Adrenal gland (tissue), 19 donors: ENCODE measurements at places on chromosomes 3 and 15. TPM values are rescaled to one million over a fixed set of nuclear protein-coding genes. Genes with fewer than 3 reads are reported as not detected.

SH3GL3 gene
- 1.5 TPM for total RNA-seq

PRSS50 gene
- 0.17 TPM for total RNA-seq

DNA sequence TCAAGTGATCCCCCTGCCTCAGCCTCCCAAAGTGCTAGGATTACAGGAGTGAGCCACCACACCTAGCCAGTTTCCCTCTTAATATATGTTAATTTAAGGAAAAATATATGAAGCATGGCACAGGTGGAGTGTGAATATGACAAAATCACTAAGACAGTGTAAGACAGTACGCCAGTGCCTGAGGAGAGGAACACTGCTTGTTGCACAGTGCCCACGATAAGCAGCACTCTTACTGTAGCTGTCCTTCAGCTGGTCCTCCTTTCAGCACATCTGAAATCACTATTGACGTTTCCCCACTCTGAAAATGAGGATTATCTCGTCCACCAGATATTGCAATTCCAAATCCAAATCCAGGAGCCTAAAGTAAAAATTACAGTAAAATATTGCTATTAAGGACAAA is 49.3 kb downstream of the TJP1 start:
- DNase-seq = no peak

IQCF5 gene
- total RNA-seq = not detected

TLNRD1 gene
- total RNA-seq = 22.6 TPM

DNA sequence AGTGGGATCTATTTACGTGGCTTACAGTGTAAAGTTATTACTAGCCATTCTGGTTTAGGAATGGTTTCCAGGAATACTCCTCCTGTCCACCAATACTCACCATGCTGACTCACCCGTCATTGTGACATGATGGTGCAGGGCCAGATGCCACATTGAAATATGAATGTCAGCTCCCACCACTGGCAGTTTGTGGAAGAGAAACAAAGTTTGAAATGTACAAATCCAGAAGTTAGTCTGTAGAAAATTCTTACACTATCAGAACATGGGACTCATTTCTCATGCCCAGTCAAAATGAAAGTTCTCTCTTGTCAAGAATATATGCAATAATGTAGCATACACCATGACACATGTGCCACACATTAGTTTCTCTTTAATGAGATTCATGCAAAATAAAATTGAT is 14.4 kb upstream of the TSPAN3 start:
- peak; percentile 69 for DNase-seq

BNC1 gene
- total RNA-seq = 0.09 TPM

GOLGA8T gene
- not detected for total RNA-seq

- no peak for DNase-seq
Observed at GRCh38 chr3:159669766-159670165, 318.9 kb upstream of the IL12A start.

DNA sequence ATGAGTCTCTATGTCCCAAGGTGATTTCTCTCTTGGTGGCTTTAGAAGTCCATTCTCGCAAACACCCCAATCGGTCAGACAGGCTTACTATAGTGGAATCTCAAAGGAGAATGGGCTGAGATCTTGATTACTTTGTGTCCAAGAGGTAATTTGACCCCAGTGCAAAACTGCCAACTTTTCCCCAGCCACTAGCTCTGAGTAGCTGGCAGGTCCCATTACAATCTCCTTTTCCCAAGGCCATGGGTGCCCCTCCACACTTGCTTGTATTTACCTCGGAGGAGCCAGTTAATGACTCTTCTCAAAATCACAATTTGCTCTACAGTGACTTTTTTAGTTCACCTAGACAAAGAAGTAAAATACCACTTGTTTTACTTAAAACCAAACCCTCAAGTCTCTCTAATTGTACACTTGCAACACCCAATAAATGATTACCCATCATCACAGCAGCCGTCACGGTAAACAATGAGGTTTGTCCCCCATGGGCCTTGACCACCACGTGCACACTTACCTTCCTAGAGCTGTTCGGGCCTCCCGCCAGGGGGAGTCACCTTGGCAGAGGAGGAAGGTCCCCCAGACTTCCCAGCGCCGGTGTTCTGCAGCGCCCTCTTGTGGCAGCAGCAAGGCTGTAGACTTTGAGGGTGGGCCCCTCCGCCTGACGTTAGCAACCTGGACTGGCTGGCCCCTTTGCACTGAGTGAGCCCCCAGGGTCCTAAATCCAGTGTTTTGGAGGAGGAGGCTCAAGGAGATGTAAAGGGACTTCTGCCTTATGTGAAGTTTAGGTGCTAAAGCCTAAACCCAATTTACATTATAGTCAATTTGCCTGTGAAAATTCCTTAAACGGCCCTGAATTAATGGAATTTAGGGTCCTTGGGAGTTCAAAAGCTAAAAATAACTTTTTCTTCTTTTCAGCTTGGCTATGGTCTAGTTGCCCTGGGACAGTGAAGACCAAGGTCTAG is 18.7 kb upstream of the HDAC11 start:
- DNase-seq = peak; percentile 34

BFSP2 gene
- total RNA-seq = not detected

- DNase-seq = no peak
Observed at GRCh38 chr15:53470743-53471142, 288.7 kb downstream of the WDR72 start.

DNA sequence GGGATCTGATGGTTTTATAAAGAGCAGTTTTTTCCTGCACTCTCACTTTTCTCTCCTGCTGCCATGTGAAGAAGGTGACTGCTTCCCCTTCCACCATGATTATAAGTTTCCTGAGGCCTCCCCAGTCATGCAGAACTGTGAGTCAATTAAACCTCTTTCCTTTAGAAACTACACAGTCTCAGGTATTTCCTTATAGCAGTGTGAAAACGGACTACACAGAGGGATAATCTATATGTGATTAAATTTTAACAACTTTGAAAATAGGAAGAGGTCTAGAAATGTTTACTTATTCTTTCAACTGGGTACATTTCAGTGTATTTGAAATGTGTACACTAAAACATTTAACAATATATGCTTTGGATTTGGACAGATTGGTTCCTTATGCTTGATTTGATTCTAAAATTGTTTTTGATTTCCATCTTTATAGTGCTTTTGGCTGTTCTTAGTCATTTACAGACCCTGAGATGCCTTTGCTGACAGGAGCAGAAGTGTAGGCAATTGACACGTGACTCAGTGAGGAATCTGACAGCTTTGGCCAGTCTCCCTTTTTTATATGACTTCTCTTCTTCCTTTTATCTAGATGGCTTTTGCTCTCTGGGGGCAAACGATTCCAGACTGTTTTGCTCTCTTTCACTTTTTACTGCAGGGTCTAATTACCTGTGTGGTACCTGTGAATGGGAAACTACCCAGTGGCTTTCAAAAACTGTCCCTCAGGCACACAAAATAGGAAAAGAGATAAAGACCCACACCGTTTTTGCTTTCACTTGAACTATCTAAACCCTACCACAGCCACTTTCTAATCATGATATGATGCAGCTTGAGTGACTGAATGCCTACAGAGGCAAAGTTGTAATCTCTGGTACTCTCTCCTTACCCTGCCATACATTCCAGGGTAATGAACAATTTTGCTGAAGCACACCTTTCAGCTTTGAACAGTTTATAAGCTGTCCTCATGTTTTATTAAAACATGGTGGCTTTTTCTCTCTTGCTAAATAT is 422.6 kb downstream of the ROBO1 start:
- DNase-seq = no peak

GPR27 gene
- total RNA-seq = 2.8 TPM

GRCh38 chr3:54670201-54671000 is 257.5 kb downstream of the LRTM1 start:
- no peak for DNase-seq

- no peak for DNase-seq
Observed at GRCh38 chr15:38324939-38325647, 72.5 kb downstream of the SPRED1 start.

RNU6-1 gene
- not detected for total RNA-seq

GRCh38 chr15:72451224-72451623 is 22.9 kb upstream of the ARIH1 start:
- no peak for DNase-seq

DNA sequence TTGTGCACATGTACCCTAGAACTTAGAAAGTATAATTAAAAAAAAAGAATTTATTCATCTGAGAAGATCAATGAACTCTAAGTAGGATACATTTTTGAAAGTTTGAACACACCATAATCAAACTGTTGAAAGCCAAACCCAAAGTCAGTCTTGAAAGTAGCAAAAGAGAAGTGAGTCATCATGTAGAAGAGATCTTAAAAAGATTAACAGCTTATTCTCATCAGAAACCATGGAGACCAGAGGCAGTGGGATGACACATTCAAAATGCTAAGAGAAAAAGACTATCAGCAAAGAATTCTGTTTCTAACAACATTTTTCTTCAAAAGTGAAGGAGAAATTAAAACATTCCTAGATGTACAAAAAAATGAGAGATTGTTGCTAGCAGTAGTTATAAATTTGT is 60.7 kb downstream of the TIMP4 start:
- no peak for DNase-seq

STRA6 gene
- total RNA-seq = 3.2 TPM

DNA sequence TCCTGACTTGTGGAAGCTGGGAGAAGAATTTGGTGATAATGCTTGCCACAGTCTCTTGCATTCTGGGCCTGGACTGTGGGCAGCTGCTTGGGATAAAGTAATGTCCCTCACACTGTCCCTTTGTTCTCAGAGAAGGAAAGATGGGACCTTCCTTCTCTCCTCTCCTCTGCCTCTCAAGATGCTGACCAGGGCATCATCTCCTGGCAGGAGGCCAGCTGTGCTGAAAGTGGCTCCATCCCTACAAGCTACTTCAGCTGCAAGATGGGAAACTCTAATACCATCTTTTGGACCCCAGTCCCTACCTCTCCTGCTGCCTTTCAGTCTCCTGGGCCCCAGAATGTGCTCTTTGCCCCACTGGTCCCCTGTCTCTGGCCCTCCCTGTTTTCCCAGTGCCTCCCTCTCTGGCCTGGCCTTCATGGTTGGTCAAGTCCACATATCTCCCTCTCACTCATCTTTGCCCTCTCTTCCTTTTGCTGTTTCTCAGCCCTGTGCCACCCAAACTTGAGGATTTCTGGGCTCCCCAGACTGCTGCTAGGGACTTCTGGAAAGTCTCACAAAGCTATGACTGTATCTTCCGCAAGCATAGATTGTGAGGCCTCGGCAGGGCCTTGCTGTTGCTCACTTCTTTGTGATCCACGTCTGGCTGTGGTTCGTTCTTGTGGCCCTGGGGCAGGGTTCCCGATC is 7.1 kb upstream of the SLC6A20 start:
- no peak for DNase-seq

PML gene
- total RNA-seq = 103 TPM

CCDC66 gene
- total RNA-seq = 19.4 TPM

HYKK gene
- 12.4 TPM for total RNA-seq

- DNase-seq = no peak
Observed at GRCh38 chr3:133600572-133601081, 27.1 kb downstream of the CDV3 start.

- DNase-seq = no peak
Observed at GRCh38 chr15:58544756-58545155, 113.0 kb downstream of the LIPC start.

- DNase-seq = no peak
Observed at GRCh38 chr3:171620825-171621434, 160.7 kb upstream of the TNIK start.
